ENCODE measurements at places on chromosomes 11 and 22.

DNA sequence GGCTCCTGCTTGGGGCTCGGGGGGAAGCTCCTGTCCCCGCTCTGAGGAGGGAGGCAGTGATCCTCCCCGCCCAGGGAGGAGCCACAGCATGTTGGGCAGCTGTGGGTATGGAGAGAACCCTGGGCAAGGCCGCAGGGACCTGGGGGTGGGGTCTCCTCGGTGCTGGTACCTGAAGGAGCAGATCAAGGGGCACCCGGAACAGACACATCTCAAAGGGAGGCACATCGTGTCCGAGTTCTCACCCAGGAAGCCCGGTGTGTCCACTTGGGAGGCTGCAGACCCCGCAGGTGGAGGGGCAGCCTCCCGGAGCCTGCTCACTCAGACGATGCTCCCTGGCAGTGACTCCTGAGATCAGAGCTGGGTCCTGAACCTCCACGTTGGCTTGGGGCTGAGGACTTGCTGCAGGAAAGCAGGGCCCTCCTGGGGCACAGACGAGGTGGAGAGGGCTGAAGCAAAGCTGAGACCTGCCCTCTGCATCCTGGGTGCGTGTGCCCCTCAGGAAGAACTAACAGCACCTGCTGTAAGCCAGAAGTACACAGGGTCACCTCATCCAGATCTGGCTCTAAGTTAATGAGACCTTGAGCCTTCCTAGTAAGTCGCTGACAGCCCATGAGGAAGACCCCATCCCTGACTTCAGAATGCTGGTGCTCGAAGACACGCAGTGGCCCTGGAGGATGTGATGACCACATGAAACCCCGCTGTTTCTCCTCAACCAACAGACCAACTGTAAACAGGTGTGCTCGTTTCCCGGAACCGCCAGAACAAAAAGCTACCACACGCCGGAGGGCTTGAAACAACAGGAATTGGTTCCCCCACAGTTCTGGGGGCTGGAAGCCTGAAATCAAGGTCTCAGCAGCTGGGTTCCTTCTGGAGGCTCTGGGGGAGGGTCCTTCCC is 5.9 kb upstream of the OSBPL5 start:
- DNase-seq: no peak

DNA sequence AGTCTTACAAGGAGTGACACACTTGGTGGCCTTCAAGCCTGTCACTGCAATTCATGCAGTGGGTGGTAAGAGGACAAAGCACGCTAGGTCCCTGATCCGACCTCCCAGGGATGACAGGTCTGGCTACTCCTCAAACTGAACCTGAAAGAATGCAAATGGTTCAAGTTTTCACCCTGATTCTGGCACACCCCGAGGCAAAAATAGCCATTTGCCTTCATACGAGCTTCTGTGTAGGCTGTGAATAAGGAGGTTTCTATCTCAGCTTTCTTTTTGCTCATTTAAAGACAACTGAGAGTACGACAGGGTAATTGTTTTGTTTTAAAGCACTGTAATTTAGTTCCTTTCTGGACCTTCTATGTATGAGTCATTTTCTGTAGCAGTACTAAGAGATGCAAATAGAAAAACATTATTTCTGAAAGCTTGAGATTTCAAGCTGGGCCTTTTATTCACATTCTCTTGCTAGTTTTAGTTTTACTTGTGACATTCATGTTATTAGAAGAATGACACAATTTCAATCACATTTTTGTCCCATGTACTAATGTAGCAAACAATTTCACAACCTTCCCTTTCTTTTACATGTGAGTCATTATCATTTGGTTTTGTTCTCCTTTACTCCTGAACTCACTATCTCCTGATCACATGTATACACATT is 56.6 kb upstream of the FDX1 start:
- no peak for DNase-seq

- DNase-seq: no peak
These were observed 19.6 kb downstream of the ACER3 start for GRCh38 chr11:76880314-76880713.

DNA sequence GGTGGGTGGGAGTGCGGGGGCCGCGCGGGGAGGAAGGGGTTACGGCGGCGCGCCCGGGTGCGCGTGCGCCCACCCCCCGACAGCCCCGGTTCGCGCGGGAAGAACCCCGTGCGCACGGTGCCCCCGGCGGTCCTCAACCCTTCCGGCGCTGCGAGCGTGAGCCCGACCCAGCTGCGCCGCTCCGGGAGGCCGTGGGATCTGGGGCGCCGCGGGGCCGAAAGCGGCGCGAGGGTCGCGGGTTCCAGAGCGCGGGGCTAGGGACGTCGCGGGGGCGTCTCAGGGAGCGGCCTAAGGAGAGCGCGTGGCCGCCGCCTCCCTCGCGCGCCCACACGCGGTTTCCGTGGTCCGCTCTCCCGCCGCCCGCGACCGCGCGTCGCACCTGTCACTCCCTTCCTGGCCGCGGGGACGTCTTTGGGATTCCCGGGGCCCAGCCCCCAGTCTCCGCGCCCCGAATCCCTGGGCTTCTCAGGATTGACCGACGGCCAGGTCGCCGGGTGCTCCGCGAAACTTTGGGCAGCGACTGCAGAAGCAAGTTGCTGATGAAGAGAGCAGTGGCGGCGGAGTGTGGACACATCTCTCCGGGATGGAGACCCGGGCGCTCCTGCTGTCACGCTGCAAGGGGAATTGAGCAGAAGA is 582 bp downstream of the SREBF2 start:
- DNase-seq: no peak

DNA sequence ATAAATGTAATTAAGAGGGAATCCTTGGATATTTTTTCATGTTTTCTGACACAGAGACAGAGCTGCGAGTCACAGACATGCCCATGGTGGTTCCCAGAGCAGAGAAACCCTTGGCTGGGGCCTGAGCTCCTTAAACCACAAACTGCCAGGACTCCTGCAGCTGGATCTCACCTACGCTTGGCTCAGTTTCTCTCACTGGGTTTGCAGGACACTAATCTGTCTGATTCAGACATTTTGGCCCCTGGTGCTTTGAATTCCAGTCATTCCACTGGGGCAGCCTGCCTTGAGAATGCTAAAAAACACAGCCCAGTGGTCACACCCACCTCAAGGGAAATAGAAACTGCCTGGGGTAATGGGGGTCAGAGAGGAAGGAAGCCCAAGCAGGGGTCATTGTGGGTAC is 122.6 kb downstream of the CCDC81 start:
- DNase-seq: no peak

- DNase-seq: peak; percentile 60
These were observed 6.6 kb upstream of the PTS start for GRCh38 chr11:112219476-112220232.

GRCh38 chr11:78711735-78712134 is 137.1 kb upstream of the NARS2 start:
- no peak for DNase-seq

DNA sequence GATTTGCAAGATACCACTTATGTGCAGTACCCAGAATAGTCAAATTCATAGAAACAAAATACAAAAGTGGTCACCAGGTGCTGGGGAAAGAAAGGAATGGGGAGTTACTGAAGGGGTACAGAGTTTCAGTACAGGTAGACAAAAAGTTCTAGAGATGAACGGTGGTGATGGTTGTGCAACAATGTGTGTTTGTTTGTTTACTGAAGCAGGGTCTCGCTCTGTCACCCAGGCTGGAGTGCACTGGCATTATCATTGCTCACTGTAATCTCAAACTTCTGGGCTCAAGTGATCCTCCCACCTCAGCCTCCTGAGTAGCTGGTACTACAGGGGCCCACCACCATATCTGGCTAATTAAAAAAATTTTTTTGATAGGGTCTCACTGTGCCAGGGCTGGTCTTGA is 12.1 kb downstream of the UBE2L6 start:
- no peak for DNase-seq

GRCh38 chr11:14953904-14954303 is 18.2 kb downstream of the CALCA start:
- DNase-seq: no peak

DNA sequence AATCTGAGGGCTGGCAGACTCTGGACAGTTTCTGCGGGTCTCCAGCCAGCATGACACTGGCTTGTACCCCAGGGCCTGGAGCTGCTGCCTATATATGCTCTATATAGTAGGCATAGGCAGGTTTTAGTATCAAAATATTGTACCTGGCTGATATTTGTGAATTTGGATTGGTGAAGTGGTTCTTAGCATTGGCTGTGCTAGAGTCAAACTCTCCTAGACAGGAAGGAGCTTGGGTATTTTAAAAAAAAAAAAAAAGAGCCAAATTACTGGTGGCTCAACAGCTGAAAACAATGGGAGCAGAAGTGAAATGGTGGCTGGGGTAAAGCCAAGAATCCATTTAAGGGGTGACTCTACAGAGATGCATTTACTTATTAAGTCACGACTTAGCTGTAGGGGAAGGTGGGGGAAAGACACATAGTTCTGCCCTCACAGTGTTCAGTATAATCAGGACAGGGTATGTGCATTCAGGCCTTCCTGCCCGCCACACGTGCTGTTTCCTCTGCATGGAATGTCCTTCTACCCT is 11.0 kb upstream of the MTFP1 start:
- DNase-seq: no peak

DNA sequence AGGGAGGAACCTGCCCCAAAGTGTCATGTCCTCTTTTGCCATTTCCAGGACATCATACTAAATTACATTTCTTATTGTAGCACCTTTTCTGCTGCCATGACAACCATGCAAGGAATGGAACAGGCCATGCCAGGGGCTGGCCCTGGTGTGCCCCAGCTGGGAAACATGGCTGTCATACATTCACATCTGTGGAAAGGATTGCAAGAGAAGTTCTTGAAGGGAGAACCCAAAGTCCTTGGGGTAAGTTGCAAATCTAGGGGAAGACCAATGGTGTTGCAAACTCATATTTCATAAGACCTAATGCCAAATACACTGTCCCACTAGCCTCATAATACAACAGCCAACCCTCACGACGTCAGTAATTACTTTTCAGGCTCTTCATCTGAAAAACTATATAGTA is 11.7 kb downstream of the MS4A4A start:
- no peak for DNase-seq

DNA sequence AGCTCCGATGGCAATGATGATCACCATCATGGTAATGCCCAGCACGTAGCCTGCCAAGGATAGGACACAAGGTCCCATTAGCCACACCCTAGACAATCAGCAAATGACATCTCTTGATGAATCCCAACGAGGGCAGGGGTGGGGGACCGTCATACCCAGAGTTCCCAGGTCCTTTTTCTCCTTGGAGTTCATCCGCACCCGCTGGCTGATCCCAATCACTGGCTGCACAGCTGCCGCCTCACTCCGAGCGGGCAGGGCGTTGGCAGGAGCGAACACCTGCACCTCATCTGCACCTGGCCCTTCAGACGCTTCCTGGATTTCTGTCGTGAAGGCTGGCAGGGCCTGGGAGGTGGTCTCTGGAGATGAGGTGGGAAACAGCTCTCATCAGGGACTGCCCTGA is 2.9 kb downstream of the PIK3IP1 start:
- no peak for DNase-seq

DNA sequence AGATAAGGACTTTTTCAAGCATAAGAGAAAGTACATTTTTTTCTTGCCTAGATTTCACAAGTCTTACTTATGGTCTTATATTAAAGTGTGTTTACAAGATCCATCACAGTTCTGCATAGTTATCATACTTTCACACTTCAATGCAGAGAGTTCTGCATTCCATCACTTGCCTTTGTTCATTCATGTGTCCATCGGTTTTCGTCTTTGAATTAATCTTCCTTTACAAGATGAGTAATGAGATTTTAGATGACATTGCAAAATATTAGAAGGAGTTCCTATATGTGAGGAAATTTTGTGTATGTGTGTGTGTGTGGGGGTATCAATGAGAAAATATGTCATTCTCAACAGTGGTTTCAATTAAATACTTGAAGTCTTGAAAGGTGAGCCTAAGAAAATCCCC is 98.1 kb upstream of the GUCY1A2 start:
- DNase-seq: no peak

GRCh38 chr22:37982938-37983859 is 1.2 kb downstream of the SOX10 start:
- DNase-seq: no peak

- no peak for DNase-seq
These were observed 1.5 kb upstream of the PLEKHA7 start for GRCh38 chr11:17015627-17016126.

GRCh38 chr22:29393019-29393608 is 4.7 kb upstream of the AP1B1 start:
- no peak for DNase-seq

DNA sequence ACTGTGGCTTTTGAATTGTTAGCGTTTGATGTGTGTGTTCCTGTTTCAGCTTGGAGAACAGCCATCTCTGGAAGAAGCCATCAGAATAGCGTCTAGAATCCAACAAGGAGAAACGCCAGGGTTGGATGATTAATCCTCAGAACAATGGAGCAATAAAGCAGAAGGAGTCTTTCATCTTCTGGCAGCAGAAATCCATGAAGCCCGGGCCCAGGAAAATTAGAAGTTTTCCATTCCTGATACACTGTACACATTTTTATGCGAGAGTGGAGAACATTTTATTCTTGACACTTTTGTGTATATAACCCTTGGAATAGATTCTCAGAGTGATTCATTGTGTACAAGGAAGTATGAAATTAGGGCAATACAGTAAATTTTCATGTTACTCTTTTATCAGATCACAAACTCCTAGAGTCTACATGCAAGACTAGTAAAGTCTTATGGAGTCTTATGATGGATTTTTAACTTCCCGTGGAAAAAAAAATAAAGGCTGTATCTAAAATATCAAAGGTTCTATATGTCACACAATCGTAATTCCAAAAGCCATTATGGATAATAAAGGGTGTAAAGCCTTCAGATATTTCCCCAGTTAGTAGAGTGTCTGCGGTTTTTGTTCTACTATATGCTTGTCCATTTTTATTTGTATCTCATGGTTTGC is 45.9 kb upstream of the WEE1 start:
- no peak for DNase-seq

DNA sequence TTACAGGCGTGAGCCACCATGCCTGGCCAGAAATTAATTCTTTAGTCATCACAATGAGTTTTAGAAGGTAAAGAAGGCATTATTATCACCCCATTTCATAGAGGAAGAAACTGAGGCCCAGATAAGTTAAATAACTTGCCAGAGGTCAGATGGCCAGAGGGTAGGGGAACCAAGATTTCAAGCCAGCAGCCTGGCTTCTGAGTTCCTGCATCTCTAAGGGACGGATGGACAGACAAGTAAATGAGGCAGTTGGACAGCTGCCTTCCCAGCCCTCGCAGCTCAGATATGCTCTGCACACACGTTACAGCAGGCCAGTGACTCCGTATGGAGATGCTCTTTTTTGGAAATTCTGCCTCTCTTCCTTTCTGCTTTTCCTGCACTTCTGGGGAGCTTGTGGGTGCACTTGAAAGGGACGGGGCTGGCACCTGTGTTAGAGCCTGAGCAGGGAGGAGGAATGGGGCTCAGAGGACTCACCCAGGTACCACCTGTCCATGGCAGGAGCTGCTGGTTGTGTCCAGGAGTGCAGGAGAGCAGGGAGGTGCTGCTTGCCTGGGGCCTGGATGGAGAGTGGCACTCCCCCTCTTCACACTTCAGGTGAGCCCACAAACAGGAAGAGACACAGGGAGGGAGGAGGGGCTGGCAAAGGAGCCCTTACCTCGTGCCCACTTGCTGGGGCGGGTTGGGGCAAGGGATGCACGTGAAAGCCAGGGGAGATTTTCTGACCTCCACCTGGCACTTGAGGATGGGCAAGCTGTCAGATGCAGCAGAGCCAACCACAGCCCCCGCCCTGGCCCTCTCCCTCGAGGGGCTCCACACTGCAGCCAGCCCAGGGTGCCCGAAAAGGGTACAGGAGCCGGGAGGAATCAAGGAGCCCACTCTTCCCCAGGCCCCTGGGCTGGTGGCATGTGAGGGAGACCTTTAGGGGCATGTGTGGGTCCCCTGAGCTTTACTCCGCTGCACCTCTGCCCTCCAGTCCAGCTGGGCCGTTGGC is 3.3 kb upstream of the FXYD2 start:
- DNase-seq: no peak

Data from iPS DF 6.9 (cell line).